Memory B cell (primary cell): ENCODE measurements at places on chromosomes 13 and 19.
A peak's percentile ranks its signal among the peaks of the same experiment; 100 is the strongest.

DNA sequence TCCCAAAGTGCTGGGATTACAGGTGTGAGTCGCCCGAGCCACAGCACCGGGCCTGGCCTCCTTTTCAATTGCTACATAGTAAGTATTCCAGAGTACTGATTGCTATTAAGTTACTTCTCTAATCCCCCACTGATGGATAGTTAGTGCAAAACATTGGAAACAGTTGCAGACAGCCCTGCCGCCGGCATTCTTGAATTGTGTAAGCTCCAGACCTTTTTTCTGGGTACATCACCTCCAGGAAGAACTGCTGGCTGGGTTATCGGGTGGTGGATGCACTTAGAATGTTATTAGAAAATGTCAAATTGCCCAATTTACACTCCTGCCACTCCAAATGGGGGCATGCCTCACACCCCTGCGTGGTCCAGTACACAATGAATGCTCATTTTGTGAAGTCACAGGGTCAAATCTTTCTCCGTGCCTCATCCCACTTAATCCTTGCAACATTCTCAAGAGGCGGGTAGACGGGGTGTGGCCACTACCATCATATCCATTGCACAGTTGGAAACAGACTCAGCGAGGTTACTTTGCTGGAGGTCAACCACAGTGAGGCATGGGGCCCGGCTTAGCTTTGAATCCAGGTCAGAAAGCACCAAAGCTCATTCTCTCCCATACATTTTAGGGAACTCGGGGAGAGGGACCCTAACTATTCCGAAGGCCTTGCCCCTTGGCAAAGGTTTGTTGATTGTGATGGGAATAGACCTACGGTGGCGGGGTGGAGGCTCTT, 1.0 kb upstream of the KDM4B start:
- DNase-seq = no peak

DNA sequence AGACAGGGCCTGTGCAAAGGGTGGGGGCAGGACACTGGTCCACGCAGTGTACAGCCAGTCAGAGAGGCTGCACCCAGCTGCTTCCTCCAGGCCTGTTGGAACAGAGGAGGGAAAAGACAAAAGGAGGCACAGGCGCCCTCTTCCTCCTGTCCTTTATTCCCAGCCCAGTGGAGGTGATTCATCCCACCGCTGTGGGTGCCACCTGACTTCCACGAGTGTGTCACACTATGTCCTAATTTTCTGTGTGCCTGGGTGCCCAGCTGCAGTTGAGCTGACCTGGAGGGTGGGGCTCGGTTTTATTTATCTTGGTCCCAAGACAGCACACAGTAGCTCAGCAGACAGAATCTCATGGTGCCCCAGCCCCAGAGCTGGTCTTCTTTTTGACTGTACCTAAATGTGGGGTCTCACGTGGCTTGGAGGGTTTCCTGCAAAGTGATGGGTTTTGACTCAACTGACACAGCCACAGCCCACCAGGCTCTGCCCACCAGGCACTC, 9.0 kb downstream of the EPS15L1 start:
- DNase-seq = no peak

DNA sequence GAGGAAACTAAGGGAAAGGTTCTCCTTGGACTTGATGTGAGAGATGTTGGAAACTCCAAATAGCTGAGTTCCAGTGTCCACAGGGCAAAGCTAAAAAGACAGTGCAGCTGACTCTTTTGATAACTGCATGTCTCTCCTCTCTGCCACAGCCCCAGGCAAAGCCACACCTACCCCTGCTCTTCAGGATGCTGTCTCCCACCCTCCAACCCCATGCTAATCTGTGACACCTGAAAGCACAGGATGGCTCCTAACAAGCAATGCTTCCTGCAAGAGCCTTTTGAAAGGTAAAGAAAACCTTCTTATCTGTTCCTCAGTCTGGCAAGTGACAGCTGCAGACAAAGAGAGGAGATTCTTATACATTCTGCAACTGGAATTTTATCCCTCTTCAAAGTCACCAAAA, 14.5 kb downstream of the SLC46A3 start:
- DNase-seq = no peak

DNA sequence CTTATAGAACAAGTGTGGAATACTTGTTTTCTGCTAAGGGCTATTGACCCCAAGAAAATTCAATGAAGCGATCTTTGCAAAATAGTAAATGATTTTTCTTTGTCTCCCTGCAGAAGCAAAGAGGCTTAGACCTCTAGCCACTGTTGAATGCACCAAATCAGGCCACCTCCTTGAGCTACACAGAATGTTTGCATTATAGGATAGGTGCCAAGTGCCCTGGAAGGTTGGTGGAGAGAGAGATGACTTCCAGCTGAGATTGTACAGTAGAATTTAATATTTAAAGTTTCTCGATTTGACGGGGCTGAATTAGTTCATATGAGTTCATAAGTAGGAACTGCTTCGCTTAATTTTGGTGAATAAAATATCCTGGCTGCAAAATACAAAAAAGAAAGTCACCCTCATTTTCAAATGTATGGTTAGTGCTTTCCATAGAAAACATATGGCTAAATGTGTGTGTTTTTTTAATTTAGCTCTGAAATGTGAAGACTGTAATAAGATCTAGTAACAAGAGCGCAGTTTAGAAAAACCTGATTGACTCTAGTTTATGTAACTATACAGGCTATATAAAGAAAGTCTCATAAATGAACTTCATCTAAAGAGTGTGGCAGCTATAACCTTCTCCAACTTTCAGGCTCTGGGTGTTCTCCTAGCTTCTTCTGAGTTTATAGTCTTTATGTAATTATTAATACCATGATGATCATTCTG, 41.6 kb downstream of the LRCH1 start:
- no peak for DNase-seq

DNA sequence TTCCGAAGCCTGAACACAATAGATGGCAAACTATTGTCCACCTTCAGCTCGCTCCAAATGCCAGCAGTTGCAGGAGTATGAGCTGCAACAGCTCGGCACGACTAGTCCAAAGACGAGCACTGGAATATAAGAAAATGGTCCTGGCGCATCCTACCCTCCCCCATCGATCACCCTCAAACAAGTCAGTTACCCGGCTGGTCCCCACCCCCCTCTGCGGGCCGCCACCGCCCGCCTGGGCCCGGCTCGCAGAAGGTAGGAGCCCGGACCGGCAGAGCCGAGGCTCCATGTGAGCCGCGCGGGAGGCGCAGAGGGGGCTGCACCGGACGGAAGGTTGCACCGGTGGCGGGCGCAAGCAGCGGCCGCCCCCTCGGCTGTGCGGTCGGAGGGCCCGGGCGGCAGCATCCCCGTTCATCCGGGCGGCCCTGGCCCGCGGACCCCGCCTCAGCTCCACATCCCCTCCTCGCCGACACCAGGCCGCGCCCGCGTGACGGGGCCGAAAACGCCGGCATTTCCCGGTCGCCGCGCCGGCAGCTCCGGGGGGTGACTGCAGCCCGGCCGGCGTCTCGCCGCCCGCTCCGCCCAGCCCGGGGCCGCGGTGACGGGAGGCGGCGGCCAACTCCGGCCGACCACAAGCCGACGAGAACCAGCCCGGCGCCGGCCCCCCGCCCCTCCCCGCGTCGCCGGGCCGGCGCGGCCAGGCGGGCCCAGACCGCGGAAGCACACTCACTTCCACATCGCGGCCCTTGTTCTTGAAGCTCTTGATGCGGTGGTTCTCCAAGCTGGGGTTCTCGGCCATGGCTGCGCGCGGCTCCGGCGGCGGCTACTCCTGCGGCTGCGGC, 552 bp downstream of the KPNA3 start:
- DNase-seq = peak; percentile 35

DNA sequence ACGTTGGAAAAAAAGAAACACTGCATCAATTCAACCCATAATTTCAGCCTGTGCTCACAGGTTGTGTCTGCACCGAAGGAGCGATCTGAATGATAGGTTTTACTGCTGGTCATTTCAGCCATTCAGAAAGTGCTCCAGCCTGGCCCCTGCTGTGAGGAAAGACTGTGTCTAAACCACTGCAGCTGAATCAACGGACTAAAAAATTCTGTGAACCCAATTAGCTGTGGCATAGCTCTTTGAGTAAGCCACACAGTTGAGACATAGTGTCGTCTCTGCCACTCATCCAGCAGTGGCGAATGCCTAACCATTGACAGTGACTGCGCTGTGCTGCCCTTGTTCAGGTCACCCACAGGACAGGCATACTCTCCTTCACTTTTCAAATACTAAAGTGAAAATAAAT, 179.8 kb downstream of the COG6 start:
- no peak for DNase-seq
